Stimulated activated CD8-positive, alpha-beta memory T cell treated with anti-CD3 and anti-CD28 coated beads, Interleukin-7, amount 100 ng/mL, for 4 hours (primary cell): ENCODE measurements at places on chromosomes 1 and 21.

DNA sequence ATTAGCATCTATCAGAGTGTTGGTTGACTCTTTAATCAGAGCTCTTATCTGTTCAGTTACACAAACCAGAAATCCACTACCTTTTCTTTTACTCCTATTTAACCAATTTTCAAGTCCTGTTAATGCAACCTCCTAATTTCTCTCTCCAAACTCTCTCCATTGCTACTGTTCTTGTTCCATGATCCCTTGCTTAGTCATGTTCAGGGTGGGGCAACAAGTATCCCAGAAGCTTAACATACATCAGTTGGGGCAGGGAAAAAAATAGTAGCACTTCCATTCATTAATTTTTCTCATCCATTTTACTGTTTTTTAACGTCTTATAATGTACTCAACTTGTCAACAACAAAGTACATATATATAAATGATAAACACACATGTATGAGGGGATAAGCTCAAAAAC lies 111.2 kb upstream of the LBR start:
- DNase-seq: no peak

DNA sequence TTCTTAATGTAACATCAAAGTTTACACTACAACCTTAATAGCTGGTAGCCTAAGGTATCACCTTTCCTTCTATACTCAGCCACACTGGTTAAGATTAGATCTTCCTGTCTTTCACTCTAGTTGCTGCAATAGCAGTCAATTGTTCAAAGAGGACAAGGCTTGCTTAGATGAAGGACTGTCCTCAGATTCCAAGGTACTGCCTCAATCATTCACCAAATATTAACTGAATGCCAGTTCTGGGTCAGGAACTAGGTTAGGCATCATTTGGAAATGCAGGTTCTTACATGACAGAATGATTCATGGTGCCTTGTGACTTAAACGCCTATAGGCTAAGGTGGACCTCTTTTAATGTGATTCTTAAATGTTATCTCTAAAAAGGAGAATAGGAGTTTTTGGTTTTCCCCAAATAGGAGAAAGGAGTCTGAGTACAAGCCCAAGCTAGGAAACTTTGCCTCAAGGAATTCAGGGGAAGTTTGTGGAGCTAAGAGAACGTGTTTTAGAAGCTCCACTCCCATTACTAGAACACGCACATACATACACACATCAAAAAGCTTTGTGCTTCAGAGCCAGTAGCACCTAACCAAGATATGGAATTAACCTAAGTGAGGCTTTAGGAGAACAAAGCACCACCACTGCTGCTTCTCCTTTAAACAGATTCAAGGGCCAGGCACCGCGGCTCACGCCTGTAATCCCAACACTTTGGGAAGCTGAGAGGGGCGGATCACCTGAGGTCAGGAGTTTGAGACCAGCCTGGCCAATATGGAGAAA lies 8.5 kb upstream of the WDR47 start:
- no peak for DNase-seq

GRCh38 chr21:39951183-39952101 lies 84.2 kb downstream of the PCP4 start:
- DNase-seq: no peak

GRCh38 chr1:222861062-222861461 lies 46.2 kb downstream of the DISP1 start:
- DNase-seq: no peak

- DNase-seq: no peak
These were observed 286.0 kb downstream of the HLX start for GRCh38 chr1:221164951-221165838.

GRCh38 chr1:98839840-98840239 lies 164.8 kb downstream of the PLPPR5 start:
- no peak for DNase-seq

DNA sequence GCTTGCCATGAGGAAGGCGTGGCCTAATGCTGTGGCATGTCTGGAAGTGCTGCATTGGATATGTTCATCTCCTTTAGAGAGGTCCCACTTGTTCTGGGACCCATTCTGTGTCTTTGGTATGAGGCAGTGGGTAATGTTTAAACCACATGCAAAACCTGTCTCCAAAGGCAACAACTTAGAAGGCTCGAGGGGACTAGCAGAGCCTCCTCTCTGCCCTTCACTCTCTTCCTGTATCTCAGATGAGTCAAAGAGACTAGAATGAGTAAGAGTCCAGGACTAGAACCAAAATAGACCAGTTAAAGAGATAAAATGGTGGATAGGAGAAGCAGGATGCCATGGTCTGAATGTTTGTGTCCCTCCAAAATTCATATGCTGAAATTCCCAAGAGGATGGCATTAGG lies 220.8 kb upstream of the KIAA0040 start:
- DNase-seq: no peak

- DNase-seq: no peak
These were observed 470.5 kb upstream of the RGS18 start for GRCh38 chr1:191687721-191688120.

DNA sequence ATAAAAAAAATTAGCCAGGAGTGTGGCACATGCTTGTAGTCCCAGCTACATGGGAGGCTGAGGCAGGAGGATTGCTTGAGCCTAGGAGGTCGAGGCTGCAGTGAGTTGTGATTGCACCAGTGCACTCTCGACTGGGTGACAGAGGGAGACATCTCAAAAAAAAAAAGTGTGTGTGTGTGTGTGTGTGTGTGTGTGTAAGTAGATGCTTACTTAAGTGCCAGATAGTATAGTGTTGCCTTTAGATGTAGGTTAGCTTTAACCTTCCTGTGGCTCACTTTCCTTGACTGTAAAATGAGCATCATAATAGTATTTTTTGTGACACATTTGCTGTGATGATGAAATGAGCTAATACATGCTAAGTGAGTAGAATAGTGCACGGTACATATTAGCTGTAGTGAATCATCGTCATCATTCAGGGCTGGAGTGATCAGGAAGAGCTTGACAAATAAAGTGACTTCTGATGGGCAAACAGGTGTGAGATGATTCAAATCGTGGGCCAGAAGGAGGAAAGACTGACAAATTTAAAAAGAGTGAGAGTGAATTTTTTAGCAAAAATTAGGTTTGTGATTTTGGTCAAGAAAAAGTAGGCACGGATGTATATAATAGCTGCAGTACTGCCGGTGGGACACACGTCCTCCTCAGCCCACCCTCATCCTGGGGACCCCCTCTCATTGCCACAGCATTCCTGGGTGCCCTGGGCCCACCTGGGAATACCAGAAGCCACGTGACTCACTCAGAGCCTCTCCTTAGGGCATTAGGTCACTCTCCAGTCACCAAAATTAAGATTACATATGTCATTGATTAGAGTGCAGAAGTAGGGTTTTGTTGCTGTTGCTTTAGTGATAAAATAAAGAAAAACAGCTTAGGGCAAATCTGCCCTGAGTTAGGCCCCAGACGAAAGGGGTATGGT lies 33.9 kb downstream of the EIF2D start:
- no peak for DNase-seq

DNA sequence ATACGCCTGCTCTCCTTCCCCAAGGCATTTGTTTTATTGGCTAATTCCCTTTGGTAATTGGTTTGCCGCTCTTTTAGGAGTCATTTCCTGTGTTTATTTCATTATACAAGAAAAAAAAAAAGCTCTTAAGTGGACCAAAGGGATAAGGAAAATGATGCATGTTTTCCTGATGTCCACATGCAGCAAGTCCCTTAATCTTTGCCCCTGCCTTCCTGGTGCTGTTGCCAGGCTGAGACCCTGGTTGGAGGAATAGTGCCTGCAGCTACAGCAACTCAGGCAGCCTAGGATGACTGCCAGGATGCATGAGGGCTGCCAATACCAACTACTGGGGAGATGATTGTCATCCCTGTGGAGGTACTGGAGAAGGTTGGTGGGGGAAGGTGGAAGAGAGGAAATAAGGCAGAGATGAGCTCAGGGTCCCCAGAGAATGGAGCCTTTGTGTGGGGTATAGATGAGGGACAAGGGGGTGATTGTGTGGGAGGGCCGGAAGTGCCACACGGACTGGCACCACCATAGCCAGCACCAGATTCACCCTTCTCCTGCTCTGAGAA lies 6.1 kb upstream of the GATAD2B start:
- DNase-seq: no peak

GRCh38 chr1:63877021-63877767 lies 103.4 kb downstream of the ROR1 start:
- no peak for DNase-seq

- no peak for DNase-seq
These were observed 244.4 kb downstream of the ZNF648 start for GRCh38 chr1:181817091-181817490.

GRCh38 chr1:107804134-107804533 lies 160.8 kb downstream of the VAV3 start:
- no peak for DNase-seq

- no peak for DNase-seq
These were observed 8.1 kb downstream of the KRTAP10-1 start for GRCh38 chr21:44531606-44532564.

GRCh38 chr1:19582318-19582717 lies 61.8 kb upstream of the NBL1 start:
- DNase-seq: peak; percentile 63

GRCh38 chr1:219587801-219588561 lies 24.9 kb downstream of the ZC3H11B start:
- DNase-seq: no peak

- no peak for DNase-seq
These were observed 86.8 kb downstream of the LRRC8C start for GRCh38 chr1:89719502-89720306.

DNA sequence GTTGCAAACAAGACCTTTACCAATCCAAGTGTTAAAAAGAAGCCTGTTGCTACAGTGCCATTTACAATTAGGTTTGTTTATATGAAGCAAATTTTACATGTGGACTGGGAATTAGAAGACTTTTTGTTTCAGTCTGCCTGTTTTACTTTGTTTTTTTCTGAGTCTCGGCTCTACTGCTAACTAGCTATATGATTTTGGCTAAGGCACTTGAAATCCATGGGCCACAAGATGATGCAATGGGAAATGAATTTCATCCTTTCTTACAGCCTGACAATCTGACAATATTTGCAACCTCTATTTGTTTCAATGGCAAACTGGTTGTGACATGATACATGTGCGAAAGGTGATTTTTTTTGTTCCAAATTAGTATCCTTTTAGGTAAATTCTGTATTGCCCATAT lies 3.7 kb upstream of the PEX11B start:
- no peak for DNase-seq

DNA sequence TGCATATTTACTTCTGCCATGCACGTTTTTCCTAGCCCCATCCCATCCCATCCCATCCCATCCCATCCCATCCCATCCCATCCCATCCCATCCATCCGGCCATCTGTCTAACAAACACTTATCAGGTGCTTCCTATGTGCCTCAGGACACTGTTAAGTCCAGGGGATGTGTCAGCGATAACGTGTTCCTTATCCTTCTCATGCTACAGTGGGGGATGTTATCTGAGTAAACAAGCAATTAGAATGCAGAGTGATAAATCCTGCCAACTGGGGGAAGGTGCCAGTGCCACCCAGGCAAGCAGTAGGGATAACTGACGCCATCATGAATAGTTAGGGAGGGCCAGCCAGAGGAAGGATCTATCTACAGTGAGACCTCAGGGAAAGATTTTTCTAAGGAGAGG lies 304.2 kb downstream of the CAMTA1 start:
- no peak for DNase-seq

GRCh38 chr1:171805395-171806115 lies 24.1 kb downstream of the METTL13 start:
- DNase-seq: no peak

DNA sequence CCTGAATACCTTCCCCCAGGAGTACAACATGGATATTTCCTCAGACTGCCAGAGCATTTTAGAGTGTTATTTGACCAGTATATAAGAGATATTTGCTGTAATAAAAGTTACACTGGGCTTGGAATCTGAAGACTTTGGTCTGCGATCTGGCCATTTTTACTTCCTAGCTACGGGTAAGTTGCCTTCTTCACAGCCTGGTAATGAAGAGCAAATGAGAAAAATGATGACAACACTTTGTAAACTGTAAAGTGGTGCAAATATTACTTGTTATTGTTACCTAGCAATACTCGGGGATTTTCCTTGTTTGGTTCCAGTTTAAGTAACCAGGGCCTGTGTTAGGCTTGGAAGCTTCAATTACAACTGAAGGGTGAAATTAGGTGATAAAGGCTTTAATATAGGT lies 180.8 kb upstream of the LMO4 start:
- DNase-seq: no peak

DNA sequence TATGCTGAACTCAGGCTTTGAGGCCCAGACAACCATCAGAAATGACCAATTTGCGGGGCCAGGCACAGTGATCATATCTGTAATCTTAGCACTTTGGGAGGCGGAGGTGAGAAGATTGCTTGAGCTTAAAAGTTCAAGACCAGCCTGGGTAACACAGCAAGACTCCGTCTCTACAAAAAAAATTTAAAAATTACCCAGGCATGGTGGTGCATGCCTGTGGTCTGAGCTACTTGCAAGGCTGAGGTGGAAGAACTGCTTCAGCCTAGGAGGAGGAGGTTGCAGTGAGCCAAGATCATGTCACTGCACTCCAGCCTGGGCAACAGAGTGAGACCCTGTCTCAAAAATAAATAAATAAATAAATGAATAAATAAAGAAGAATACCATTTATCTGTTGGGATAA lies 156.5 kb downstream of the EIF4G3 start:
- DNase-seq: no peak

DNA sequence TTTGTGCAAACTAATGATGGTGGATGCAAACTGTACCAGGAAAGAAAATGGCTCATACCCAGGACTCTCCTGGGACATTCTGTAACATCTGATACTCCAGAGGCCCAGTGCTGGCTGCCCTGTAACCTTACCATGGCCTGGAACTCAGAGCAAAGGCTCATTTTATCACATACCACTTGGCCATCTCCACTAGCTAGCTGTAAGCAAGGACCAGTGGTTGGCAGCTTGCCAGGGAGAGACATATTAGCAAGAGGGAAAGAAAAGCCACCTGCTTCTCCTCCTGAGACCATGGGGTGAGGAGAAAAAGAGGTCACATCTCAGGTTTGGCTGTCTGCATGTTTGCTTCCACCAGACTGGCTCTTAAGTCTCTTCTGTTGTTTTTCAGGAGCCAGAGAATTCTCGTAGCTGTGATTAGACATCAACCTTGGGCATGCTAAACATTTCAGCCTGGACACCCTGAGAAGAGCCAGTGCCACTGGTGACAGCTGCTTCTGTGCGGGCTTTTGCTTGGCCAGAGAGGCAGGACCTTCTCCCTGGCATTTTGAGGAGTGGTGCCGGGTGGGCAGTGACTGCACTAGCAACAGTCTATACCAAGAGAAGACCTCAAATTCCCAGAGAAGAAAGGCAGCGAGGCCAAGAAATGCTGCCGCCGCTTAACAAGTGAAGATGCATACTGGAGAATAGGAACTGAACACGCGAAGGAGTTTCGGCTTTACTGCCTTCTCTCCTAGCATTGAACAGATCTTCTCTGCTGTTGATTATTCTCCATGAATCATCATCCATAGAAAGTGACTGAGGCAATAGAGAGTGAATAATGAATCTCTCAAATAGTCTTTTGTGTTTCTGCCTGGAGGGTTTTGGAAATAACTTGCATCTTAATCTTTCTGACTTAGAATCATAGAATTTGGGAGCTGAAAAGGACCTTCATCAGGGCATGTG lies 6.7 kb upstream of the INKA2 start:
- no peak for DNase-seq

GRCh38 chr1:85330711-85331290 lies 54.4 kb upstream of the BCL10 start:
- no peak for DNase-seq

- DNase-seq: no peak
These were observed 104.1 kb downstream of the SYF2 start for GRCh38 chr1:25128121-25128621.

- no peak for DNase-seq
These were observed 21.8 kb upstream of the OTUD3 start for GRCh38 chr1:19860418-19860817.

GRCh38 chr1:37325509-37326437 lies 148.6 kb upstream of the ZC3H12A start:
- no peak for DNase-seq

GRCh38 chr1:232291681-232292080 lies 338.3 kb downstream of the SIPA1L2 start:
- no peak for DNase-seq
